Astrocyte of the spinal cord (primary cell): ENCODE measurements at places on chromosomes 6 and 20.

- no peak for DNase-seq
These were observed 51.4 kb downstream of the CD40 start for GRCh38 chr20:46169245-46170171.

DNA sequence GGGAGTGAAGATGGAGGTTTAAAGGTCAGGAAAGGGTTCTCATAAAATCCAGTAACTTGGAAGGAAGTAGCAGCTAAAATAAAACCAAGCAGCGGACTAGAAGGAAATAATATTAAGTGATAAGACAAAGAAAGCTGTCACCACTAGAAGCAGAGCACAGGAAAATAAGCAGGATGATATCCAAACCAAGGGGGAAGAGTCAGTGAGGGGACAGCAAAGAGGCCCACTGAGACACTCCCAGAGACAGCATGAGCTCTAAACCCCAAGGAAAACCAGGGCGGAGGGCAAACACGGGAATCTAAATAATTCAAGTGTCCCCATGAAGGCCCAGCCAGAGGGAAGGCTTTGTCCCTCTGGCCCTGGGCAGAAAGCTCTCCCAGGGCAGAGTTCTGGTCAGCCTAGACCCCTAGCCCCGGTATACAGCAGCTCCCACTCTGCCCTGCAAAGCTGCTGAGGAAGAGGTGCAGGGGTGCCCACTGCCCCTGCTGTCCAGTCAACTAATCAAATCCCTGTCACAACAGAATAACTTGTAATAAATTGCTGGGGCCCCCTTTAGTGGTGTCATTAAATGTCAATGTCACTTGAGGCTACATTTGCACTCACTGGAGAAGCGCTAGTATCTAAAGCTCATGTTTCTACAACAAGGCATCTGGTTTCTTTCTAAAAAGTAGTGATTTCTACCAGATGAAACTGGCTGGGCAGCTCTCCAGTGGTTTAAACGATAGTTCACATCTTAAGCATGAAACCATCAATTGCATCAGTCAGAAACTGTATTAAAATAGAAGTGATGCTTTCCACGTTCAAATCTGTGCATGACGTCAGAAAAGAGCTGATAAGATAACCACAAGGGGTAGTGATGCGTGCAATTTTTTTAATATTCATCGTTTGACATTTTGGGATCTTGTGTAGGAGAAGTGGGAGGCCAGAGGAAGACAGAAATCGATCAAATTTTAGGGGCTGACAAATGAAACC is 13.6 kb downstream of the PDE10A start:
- DNase-seq: peak; percentile 37

- no peak for DNase-seq
These were observed 96.2 kb downstream of the RPP40 start for GRCh38 chr6:4907602-4908001.

- no peak for DNase-seq
These were observed 87.5 kb upstream of the RPS6KA2 start for GRCh38 chr6:166714581-166714980.

GRCh38 chr6:170243791-170244291 is 47.0 kb downstream of the DLL1 start:
- DNase-seq: no peak

GRCh38 chr6:1624058-1624850 is 14.5 kb downstream of the FOXC1 start:
- no peak for DNase-seq

DNA sequence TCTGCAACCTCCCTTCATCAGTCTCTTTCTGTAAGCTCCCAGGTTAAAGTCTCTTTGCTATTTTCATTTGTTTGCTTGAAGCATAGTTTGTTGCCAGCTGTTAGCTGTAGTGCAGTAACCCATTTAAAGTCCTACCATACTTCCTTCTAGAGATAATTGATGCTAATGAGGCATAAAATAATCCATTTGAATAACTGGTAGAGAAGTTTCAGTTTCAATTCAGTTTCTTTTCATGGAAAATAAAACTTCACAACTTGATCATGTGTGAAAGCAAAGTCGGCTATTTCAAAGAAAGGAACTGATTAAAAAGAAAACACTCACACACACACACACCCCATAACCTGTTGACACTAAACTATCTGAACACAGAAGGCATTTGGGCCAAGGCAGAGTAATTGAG is 68.5 kb upstream of the TENT5A start:
- DNase-seq: no peak

DNA sequence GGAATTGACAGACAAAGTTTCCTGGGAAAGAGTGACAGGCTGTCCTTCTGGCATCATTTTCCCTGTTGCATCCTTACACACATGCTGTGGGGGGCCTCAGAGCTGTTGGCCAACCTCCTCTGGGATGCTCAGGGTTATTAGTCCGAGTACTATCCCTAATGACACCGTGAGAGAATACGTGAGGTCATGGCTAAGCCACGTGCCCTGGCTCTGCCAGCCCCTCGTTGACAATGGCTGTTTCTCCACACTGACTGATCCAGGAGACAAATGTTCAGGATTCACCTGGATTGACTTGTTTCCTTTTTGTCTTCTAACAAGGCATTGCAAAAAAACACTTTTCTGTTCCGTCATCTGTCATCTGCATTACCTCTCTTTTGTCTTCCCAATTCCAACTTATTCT is 604.6 kb downstream of the TFAP2A start:
- no peak for DNase-seq

GRCh38 chr6:93784794-93785693 is 365.7 kb upstream of the EPHA7 start:
- DNase-seq: peak; percentile 95

DNA sequence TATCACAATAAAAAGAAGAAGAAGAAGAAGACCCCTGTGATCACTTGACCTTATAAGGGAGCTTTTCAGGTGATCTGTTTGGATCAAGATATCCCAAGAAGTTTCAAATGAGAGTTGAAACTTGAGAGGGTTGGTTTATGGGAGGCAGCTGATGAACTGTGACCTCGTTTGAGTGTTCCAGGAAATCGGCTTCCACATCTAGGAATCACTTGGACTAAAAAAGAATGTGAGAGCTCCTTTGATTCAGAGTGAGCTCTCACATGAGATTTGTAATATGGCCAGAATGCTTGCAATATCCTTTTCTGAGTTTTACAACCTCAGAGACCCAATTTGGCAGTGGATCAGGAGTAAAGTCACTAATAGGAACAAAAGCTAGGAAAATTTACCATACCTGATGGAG is 228.1 kb downstream of the ATXN1 start:
- DNase-seq: no peak

- peak; percentile 14 for DNase-seq
These were observed 62.3 kb upstream of the SYNDIG1 start for GRCh38 chr20:24407151-24407550.

- no peak for DNase-seq
These were observed 102.2 kb downstream of the NRN1 start for GRCh38 chr6:5904532-5904931.
